Retinal pigment epithelial cell (primary cell): ENCODE measurements at places on chromosomes 7 and 10.

- no peak for DNase-seq
Measured at GRCh38 chr10:51894771-51895578, 195.6 kb upstream of the CSTF2T start.

DNA sequence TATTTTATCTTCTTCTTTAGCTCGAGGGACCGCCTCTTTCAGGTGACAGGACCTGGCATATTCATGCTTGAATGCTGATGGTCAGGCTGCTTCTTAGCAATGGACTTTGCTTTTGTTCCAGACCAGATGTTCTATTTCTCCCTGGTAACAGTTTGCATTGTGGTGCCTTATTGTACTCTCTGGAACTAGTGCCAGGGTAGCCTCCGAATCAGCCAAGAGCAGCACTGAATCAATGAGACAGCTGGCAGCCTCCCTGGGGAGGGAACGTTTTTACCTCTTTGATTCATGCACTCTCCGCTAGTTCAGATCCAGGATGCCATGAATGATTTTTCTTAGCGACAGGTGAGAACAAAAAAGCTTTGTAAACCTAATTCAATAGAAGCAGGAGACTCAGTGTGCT is 54.1 kb upstream of the NXPH1 start:
- DNase-seq, result no peak

- DNase-seq, result no peak
Measured at GRCh38 chr7:153829525-153829924, 222.7 kb upstream of the DPP6 start.

- DNase-seq, result no peak
Measured at GRCh38 chr7:150400008-150400787, 21.1 kb downstream of the ZNF775 start.

- DNase-seq, result no peak
Measured at GRCh38 chr10:130018265-130018664, 54.2 kb upstream of the EBF3 start.

DNA sequence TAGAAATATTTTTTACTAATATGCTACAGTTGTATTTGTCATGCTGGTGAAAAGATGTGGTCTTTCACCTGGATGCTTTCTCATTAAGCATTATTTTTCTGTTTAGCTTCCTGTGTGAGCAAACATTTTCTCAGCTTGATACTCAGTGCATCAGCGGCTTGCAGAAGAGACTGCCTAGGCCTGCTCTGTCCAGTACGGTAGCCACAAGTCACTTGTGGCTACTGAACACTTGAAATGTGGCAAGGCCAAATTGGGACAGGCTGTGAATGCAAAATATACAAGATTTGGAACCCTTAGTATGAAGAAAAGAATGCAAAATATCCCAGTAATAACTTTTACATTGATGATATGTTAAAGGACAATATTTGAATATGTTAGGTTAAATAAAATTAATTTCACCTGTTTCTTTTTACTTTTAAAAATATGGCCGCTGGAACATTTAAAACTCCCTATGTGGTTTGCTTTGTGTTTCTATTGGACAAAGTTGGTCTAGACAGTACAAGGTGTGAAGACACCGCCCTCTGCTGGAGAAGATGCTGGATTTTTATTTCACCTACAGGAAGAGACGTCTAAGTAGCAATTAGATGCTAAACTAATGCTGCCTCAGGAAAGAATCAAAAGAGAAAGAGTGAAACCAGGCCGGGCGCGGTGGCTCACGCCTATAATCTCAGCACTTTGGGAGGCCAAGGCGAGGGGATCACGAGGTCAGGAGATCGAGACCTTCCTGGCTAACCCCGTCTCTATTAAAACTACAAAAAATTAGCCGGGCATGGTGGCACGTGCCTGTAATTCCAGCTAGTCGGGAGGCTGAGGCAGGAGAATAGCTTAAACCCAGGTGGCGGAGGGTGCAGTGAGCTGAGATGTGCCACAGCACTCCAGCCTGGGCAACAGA is 5.3 kb downstream of the SRGN start:
- DNase-seq, result peak; percentile 55

- no peak for DNase-seq
Measured at GRCh38 chr10:61684894-61685507, 22.3 kb downstream of the CABCOCO1 start.

DNA sequence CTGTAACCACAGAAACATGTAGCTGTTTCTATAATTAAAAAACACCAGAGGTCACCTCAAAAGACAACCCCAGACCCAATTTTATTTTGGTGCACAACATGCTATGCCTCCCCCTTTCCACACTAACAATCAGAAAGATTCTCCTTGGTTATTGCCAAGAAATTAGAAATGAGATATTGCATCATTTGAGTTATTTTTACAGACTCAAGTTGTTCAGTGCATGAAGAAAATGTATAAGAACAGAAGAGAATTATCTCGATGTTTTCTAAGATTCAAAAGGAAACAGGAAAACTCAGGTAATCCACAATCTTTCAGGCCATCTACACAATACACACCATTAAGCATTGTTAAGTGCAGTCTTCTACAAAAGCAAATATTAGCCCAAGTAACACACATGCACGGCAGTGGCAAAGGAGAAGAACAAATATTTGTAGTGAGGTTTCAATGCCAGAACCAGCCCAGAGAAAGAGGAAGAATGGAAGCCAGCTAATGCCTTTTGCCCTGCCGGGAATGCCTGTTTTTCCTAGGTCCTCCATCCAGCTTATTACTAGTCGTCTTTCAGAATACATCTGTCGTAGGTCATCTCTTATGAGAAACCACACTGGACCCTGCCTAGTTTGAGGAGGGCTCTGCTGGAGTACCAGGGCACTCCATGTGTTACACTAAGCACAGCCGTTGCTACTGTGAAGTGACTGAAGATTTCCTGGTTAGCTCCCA is 67.6 kb upstream of the C1GALT1 start:
- no peak for DNase-seq

GRCh38 chr7:119688831-119689230 is 584.1 kb upstream of the KCND2 start:
- no peak for DNase-seq

- no peak for DNase-seq
Measured at GRCh38 chr7:106057962-106058927, 53.9 kb downstream of the SYPL1 start.

GRCh38 chr10:124239134-124239533 is 145.7 kb upstream of the CHST15 start:
- DNase-seq, result no peak

GRCh38 chr10:119783665-119784027 is 57.8 kb downstream of the INPP5F start:
- DNase-seq, result no peak

- DNase-seq, result no peak
Measured at GRCh38 chr10:132178672-132179545, 7.8 kb upstream of the DPYSL4 start.

DNA sequence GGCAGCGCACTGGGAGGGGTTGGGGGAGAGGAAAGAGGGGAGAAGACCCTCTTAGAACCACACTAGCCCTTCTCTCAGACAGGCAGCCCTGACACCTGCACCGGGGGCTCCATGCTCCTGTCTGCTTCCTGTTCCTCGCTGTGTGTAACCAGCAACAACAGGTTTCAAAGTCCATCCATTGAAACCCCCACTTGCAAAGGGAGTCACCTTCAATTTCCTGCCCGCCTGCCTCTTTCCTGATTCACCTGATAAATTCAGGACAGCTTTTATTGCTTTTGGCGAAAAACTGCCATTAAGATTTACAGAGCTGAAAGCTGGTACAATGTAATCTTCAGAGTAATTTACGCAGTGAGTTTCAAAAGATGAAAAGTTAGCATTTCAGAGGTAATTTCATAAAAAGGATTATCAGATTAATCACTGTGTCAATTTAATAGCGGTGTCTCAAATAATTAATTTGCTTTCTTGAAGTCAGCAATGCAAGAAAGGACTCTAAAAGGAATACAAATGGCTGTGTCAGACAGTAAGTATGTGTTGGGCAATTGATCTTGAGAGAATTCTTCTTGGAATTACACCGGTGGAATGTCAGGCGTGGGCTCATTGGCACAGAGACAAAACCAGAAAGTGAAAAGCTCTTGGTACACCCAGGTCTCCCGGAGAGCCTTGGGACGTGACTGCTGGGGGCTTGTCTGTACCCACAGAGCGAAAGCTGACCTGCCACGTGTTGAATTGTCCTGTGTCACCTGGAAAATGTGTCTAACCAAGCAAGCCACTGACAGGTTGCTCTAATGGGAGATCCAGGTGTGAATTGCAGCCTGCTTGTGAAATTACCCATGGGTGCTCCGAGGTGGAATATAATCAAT is 60.7 kb downstream of the TMEM209 start:
- peak; percentile 90 for DNase-seq

GRCh38 chr10:1638889-1639419 is 98.4 kb downstream of the ADARB2 start:
- no peak for DNase-seq

- DNase-seq, result no peak
Measured at GRCh38 chr7:131007439-131008330, 273.7 kb upstream of the KLF14 start.

GRCh38 chr10:82462910-82463551 is 588.0 kb downstream of the NRG3 start:
- no peak for DNase-seq

DNA sequence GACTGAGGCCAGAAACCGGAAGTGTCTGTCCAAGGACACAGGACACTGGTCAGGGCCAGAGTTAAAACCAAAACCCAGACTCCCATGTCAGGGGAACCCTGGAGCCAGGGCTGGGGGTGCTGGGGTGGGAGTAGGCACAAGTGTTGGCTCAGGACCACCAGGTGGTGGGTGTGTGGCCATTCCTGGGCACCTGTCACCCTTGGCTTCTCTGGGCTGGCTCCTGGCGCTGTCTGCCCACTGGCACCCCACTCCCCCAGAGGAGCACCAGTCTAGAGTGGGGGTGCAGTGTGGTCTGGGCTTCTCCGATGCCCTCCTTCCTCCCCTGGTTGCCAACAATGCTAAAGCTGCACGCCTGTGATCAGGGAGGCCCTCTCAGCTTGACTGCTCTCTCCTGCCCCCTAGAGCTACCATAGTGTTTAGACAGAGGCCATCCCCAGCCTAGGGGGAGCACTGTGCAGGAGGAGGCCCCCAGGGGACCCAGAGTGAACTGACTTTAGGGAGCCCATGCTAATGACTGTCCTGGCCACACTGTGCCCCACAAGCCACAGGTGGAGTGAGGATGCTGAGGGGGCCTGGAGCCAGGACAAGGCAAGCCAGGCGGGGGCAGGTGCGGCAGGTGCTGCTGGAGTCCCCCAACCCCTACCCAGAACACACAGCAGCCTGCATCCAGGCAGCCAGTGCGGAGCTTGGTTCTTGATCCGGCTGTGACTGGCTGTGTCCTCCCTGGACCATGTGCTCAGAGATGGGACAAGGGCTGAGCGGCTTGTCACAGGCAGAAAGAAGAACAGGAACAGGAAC is 11.0 kb downstream of the RASGEF1A start:
- no peak for DNase-seq

GRCh38 chr7:158559356-158559755 is 28.3 kb downstream of the PTPRN2 start:
- no peak for DNase-seq
